Coronary artery (tissue), 2 donors: ENCODE measurements at places on chromosomes 1 and 21.
A peak's percentile ranks its signal among the peaks of the same experiment; 100 is the strongest.

GRCh38 chr1:167107456-167107855, 13.6 kb downstream of the STYXL2 start:
- DNase-seq, result no peak

GRCh38 chr1:225654277-225654597, 1.3 kb upstream of the ENAH start:
- DNase-seq, result no peak

DNA sequence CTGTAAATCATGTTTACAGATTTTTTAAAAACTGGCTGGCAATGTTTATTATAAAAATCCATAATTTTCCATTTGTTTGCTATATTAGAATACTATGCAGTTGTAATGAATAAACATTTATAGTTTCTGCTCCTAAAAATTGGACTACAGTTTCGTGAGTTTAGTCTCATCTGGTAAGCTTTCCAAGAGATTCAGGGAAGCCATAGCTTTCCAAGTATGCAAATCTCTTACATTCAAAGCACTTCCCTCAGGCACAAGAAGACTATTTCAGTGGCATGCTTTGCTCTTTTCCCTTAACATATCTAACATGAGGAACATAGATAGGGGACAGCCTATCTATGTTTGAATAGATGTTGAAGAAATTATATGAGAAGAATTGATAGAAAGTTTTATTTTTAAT, 77.2 kb downstream of the ADGRL2 start:
- DNase-seq, result no peak

- DNase-seq, result no peak
Measured at GRCh38 chr1:214500340-214501055, 50.9 kb downstream of the PTPN14 start.

DNA sequence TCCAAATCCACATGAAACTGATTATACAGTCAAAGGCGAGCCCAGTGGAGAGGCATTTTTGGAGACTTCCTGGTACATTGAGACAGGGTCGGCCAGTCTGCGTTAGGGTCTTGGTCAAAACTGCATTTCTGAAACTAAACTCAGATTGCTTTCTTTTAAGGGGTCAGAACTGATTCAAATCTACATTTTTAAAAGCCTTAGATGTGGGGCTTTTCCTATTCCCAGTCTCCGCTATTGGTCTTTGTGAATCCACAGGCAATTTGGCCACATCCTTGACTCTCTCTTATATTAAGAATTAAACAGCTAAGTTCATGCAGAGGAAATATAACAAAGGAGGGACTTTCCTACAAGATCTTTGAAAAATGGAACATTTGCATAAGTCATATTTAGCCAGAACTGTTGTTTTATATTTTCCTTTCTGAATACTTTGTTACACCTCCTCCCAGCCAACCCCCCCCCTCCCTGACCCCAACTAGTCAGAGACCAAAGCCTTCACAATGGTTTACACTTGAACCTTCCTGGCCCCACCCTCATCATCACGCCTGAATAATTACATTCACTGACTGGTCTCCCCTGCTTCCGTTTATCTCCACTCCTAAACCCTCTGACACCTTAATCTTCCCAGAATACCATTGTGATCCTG, 30.9 kb downstream of the SELL start:
- no peak for DNase-seq

DNA sequence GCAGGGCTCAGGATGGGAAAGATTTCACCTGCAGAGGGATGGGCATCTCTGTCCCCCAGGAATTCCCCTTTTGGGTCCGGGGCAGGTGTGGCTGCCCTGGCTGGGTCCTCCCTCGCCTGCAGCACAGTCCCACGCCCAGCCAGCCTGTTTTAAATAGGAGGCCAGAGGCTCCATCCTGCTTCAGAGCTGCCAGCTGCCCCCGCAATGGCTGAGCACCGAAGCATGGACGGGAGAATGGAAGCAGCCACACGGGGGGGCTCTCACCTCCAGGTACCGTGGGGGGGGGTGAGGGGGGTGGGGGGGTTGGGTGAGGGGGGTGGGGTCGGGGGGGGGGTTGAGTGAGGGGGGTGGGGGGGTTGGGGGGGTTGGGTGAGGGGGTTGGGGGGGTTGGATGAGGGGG, 3.6 kb downstream of the SCNN1D start:
- no peak for DNase-seq

DNA sequence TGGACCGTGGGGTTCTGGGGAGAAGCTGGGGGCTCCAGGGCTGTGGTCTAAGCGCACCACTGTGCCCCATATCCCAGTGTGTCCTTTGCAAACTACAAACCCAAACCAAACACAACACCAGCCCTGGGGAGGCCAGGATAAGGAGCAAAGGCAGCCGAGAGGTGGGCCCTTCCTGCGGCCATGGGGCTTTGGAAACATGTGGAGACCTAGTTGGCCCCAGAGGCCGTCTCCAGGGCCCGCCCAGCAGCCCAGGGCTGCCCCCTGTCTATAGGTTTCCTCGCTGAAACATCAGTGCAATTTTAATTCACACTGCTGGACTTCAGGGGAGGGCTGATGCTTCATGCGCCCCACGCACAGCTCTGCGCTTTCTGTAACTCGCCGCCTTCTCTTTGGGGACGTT, 61.3 kb downstream of the PRDM16 start:
- DNase-seq, result no peak

- no peak for DNase-seq
Measured at GRCh38 chr1:8063298-8064036, 37.4 kb upstream of the ERRFI1 start.

- no peak for DNase-seq
Measured at GRCh38 chr1:238485912-238486209, 595.1 kb upstream of the ZP4 start.

DNA sequence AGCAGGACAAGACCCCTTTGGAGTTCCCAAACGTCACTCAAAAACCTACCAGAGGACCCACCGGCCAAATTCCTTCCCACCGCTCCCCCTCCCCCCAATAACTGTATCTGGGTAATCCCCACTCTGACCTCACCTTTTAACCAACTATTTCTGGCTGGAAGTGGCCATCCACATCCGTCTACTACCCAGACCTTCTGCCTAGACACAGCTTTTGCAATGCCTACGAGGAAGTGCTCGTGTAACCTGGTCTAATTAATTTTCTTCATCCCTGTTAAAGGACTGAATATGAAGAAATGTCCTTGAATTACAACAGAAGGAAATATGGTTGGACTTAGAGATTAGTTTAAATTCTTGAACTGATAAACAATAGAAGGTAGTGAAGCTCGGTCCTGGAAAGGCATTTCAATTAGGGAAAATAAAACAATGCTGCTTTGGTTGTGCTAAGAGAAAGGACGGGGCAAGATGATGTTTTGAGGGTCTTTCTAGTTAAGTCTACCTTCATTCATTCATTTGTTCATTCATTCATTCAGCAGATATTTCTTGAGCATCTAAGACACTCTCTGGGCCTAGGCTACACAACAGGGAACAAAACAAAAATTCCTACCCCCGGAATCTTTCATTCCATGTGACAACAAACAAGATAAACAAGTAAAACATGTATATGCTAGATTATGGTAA, 18.8 kb downstream of the AVPR1B start:
- DNase-seq, result no peak

- no peak for DNase-seq
Measured at GRCh38 chr1:197781968-197782721, 6.9 kb upstream of the DENND1B start.

DNA sequence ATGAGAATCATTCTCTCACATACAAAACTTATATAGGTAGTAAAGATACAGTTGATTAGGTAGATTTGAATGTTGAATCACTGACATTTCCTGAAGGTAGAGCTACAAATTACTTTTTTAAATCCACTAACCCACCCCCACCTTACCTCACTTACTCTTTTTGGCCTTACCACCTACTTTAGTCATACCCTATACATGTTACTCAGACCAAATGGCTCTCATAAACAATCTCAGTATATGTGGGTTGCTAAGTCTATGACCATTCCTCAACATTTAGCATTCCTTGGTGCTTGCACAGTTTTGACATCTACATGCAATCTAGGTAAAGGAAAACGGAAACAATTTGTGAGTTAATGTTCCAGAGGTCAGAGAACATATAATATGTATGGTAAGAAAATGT, 26.3 kb downstream of the SYDE2 start:
- no peak for DNase-seq

DNA sequence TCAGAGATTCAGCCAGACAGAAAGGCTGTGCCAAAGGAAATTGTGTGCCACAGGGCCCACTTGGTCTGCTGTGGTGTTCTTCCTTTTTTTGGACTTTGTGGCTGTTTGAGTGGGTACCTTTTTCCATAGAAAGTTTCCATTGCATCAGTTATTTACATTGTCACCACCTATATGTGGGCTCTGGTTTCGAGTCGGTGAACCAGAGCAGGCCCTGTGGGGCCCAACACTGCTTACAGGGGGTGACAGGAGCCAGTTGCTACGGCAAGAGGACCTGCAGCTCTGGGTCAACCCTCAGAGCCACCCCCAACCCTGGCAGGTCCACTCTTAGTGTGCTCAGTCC, 157.0 kb upstream of the EDN2 start:
- DNase-seq, result peak; percentile 40

DNA sequence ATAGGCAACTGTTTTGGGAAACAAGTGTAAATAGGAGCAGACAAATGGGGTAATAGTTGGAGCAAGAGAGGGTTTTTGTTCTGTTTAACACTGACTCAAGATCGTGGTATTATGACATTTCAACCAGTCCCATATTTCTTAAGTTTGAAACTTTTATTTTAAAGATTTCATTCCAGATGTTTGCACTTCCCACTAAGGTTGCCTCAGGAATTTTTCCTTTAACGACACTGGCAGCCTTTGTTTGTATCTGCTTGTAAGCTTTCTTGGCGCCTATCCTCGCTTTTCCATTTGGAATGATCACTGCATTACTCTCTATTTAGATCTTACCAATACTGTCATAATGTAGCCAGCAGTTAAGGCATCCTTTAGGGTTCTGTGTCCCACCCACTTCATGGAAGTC, 67.7 kb downstream of the ALG6 start:
- DNase-seq, result no peak

- DNase-seq, result no peak
Measured at GRCh38 chr1:207097871-207098324, 6.1 kb upstream of the C4BPA start.

DNA sequence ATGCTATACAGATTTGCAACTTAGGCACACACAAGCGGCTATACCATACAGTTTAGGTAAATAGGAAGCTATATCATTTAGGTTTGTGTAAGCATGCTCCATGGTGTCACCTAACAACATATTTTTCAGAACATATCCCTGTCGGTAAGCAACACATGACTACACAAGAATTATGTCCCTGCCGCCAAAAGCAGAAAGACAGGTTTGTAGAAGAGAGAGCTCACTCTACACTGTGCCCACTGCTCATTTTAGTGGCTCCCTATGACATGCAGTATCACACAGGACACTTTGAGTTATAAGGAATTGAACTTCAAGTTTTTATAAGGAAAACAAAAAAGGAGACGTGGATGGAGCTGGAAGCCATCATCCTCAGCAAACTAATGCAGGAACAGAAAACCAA, 132.5 kb upstream of the KAZN start:
- DNase-seq, result no peak

DNA sequence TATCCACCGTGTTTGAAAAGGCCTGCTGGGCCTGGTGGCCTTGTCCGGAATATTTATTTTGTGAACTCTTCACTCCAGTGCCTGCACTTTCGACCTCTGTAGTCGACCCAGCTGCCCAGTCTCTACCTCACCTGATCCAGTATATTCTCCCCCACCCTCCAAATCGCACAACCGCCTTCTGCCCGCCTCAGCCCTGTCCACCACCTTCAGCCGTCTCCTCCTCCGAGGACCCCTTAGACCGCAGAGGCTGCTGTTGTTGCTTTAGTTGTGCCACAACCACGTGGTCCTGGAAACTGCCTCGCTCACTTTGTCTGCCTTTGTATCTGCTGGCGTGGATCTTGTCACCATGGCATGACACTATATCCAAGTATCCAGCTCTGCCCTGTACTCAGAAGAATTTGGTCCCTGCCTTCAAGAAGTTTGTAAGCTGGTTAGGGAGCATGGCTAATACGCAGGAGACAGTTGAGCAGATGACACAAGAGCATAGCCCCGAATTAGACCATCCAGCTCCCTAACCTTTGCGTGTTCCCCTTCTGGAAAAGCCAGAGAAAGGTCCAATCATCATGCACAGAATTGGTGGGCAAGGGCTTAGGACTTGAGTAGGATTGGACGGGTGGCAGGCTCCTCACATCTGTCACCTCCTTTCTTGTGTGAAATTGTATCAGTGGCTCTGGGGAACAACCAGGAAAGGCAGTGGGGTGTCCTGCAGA, 1.5 kb downstream of the PHGDH start:
- DNase-seq, result peak; percentile 74

GRCh38 chr1:99177465-99177864, 86.8 kb upstream of the PLPPR4 start:
- no peak for DNase-seq

DNA sequence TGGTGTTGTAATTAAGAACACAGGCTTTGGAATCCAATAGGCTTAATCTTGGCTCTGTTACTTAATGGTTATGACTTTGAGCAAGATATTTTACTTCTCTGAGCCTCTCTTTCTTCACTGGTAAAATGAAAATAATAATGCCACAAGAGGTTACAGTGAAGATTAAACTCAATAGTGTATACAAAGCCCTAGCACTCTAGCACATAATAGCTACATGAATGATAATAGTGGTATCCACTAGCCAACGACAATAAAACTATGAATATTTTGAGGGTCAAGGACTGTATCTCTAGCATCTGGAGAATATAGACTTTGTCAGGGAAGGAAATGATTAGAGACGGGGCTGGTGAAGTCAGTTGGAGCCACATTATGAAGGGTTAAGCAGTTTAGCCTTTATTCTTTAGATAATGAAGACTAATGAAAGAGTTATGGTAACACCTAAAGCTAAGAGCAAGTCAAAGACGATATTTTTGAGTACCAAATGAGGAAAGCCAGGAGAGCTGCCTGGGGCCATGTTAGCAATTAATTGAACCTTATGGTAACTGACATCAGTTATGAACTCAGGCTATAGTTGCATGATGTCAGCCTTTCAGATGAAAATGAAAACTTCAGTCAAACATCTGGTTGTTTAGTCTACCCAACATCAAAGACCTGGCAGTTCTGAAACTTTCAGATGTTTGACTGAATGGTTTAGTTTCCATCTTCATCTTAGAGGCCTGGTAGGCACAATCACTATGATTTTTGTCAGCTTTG, 32.8 kb upstream of the RNF11 start:
- DNase-seq, result no peak

- DNase-seq, result no peak
Measured at GRCh38 chr1:236670060-236670459, 16.2 kb upstream of the ACTN2 start.

GRCh38 chr1:81921851-81922462, 121.2 kb downstream of the ADGRL2 start:
- DNase-seq, result no peak
